Activated CD4-positive, alpha-beta T cell treated with anti-CD3 and anti-CD28 coated beads, Interleukin-2, amount 50 U/mL, for 48 hours (primary cell): ENCODE measurements at places on chromosomes 7 and 10.
A peak's percentile ranks its signal among the peaks of the same experiment; 100 is the strongest.

DNA sequence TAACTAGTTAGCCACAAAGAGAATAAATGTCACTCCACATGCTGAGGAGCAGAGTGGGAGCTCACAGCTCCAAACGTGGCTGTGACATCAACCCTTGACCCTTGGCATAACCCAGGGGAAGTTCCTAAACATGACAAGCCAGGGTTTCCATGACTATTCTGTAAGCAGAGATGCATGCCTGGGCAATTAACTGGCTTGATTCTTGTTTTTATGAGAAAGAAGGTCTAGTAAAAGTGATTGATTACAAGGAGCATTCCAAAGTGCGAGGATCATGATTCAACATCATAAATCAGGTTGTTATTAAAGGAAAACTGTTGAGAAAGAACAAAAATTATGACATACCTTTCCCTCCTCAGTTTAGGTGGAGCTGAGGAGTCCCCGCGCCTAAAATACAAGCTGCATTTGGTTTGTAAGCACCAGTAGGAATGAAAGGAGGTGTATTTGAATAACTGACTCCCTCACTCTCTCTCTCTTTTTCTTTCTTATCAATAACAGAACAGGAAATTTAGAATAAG lies 108.4 kb downstream of the SFMBT2 start:
- DNase-seq, result no peak

- no peak for DNase-seq
Measured at GRCh38 chr7:7618410-7618809, 22.1 kb upstream of the UMAD1 start.

- no peak for DNase-seq
Measured at GRCh38 chr7:27249724-27250556, 7.3 kb downstream of the EVX1 start.

DNA sequence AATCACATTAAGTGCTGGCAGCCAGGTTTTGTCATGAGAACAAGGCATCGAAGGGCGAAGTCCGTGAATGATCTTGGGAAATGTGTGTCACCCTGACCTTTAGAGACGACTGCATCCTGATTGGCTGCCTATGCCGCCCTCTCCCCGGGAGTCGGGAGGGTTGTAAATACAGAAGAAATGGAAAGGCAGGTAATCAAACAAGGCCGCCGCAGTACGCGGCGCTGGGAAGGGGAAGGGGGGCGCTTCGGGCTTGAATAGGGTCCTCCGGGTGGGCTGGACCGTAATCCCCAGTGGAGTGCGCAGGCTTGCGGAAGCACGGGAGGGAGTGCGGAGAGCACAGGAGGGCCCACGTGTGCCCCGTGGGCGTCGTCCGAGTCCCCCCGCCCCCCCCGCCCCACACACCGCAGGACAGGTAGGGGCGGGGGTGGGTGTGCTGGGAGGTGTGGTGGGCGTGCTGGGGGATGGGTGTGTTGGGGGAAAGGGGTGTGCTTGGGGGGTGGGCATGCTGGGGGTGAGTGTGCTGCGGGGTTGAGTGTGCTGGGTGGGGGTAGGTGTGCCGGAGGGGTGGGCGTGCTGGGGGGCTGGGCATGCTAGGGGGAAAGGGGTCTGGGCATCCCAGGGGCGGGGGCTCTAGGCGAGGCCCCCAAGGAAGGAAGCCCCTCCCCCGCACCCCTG lies 169.4 kb downstream of the ARHGAP12 start:
- peak; percentile 65 for DNase-seq

- no peak for DNase-seq
Measured at GRCh38 chr7:35467456-35467978, 213.6 kb upstream of the TBX20 start.

- no peak for DNase-seq
Measured at GRCh38 chr7:83486536-83486935, 162.4 kb downstream of the SEMA3E start.

- no peak for DNase-seq
Measured at GRCh38 chr10:50565301-50566083, 58.3 kb downstream of the SGMS1 start.
